ENCODE measurements at places on chromosomes 6 and 20. TPM values are rescaled to one million over a fixed set of nuclear protein-coding genes. Genes with fewer than 3 reads are reported as not detected.

DNA sequence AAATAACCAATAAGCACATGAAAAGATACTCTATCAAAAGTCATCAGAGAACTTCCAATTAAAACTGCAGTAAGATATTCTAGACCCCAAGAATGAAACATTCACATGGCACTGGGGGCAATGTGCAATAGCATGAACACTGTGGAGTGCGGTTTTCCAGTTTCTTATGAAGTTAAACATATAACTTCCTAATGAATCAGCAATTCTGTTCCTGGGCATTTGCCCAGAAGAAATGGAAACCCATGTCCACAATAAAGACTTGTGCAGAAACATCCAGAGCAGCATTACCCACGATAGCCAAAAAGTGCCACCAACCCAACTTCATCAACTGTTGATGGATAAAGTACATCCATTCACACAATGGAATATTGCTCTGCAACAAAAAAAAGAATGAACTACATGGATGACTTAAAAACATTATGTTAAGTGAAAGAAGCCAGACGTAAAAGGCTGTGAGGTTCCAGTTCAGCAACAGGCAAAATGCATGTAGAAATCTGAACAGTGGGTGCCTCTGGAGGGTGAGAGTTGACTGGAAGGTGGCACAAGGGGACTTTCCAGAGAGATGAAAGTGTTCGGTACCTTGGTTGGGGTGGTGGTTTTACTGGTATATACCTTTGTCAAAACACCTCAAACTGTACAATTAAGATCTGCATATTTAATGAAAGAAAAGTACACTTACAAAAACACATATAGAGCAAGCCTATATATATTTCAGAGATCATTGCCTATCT is 207.2 kb upstream of the ECI2 start:
- DNase-seq = no peak

DNA sequence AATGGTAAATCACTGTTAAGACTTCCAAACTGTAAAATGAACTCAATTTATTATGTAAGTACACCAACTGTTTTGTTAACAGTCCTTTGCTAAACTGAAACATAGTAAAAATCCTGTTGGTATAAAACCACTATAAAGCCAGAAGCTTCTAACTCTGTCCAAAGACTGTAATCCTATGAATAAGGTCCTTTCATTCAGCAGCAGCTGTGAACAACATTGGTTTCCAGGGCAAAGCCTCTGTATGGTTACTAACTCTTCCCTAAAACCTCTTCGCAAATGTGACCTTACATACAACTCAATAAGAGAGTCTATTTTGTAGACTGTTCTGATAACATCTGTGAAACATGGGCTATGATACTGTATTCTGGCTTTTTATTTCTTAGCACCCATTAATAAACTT is 40.1 kb downstream of the NUP153 start:
- no peak for DNase-seq

GRCh38 chr6:158485431-158485830 is 74.5 kb upstream of the TMEM181 start:
- no peak for DNase-seq

DNA sequence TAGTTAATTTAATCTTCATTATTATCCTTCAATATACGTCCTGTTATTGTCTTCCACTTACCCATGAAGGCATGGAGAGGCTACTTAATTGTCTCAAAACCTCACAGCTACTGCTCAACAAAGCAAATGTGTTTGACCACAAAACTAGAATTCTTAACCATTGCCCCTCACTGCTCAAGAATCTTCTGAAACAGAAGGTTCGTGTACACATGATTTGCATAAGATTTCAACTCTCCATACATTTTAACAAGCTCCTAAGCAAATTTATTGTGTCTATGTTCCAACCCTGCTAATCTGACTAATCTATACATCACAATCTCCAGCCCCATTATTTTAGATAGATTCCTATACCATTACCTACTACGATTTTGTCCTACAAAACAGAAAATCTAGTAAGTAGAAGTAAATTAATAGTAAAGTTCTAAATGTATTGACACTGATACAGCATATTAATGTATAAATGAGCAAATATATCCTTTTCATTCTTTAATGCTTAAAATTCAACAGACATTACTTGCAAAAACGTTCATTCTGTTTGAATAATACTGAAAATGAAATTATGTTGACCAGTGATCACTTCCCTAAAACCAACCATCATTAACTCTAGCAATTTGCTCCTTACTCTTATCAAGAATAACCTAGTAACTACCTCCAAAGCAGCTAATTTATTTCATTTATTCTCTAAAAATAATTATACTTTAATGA is 89.7 kb upstream of the RNF217 start:
- DNase-seq = no peak

DNA sequence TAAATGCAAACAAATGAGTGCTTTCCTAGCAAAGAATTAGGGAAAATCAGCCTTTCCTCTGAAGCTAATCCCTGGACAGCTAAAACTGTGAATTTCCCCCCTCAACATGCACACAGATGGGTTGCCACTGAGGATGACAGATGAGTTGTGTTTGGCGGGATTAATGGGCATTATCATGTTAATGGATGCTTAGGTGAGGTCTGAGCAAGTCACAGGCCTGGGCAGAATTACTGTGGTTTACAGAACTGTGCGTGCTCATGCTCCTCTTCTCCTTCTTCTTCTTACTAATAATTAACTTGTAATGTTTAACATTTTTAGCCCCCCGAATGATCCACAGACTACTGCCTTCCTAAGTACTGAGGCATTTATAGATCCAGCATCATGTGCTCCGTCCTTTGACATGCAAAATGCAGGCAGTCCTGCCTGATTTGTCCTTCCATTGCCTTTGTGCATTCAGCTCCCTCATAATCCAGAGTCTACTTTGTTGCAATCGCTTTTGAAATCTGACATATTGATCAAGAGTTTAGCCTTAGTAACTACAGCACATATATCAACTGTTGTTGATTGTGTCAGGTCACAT is 753.4 kb upstream of the MMS22L start:
- DNase-seq = no peak

GRCh38 chr6:42300701-42301100 is 83.0 kb upstream of the MRPS10 start:
- DNase-seq = no peak

GRCh38 chr6:139291813-139292619 is at the start of gene TXLNB:
Gene TXLNB, minus strand, starts transcription at chr6:139291998. Its CDS starts 3,099 bp downstream, at chr6:139288899.
- DNase-seq = peak; percentile 85

- DNase-seq = peak; percentile 6
Measured at GRCh38 chr20:6583134-6583738, 184.2 kb upstream of the BMP2 start.

DNA sequence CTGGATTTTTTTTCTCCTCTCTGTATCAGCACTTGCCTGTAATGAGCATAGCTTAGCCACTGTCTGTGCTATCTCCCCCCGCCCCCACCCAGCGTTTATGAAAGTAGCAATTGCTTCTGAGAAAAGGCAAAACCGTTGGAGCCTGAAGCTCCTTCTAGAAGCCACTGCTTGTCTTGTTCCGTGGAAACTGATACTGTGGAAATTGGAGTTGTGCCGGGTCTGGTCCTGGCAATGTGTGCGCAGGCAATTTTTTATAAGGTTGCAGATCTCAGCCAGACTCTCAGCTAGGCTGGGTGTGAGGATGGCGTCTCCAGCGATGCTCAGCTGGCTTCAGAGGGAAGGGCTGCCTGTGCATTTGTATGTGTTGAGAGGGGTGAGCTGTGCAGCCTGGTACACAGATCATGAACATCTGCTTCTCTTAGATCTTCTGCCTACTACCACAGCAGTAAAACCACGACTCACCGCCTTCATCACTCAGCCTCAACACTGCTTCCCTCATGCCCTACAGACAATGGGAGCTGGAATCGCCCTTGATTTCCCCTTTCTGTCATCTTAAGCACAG is 72.4 kb upstream of the GTSF1L start:
- peak; percentile 19 for DNase-seq

- DNase-seq = no peak
Measured at GRCh38 chr6:27230758-27231111, 16.8 kb upstream of the PRSS16 start.

- DNase-seq = no peak
Measured at GRCh38 chr6:44512868-44513741, 125.6 kb downstream of the CDC5L start.

DNA sequence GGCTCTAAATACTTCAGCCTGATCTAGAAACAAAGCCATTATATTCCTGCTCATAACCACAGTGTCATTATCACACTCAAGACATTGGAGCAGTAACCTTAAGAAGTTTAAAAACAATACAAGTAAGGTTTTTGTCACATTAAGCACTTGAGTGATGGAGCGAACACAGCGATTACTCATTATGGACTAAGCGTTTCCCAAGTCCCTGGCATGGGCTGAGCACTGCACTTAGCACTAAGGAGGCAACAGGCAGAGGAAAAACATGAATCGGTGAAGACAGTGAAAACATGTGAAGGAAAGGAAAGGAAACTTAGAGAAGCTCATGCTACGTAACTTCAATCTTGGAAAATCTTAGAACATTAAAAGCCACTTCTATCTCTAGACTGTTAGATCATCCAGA is 108.7 kb downstream of the SLC24A3 start:
- no peak for DNase-seq

GRCh38 chr6:38349795-38350194 is 289.9 kb downstream of the BTBD9 start:
- no peak for DNase-seq

DNA sequence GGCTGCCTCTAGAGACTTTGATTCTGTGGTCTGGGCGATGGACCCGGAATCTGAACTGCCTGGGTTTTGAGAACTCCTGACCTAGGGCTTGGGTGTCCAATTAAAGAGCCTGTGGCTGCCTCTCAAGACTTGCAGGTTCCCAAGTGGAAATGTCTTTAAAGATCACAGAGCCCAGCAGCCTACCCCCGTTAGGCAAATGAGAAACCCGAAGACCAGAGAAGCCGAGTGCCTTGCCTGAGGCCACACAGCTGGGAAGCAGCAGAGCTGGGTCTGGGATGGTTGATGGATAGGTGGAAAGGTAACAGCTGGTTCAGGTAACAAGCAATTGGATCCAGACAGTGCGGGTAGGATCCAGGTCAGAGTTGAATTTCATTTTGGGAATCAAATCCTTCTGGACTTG is 25.8 kb downstream of the KCNB1 start:
- no peak for DNase-seq

GRCh38 chr6:20354366-20354765 is 47.3 kb upstream of the E2F3 start:
- DNase-seq = no peak

Gene CRIP3
- total RNA-seq = 0.61 TPM

Gene FAM135A
- total RNA-seq = 11.1 TPM

Gene CST2
- 0.94 TPM for total RNA-seq

Gene SHLD1
- 11.2 TPM for total RNA-seq

Gene PARD6B
- 3.1 TPM for total RNA-seq

Gene STK4
- total RNA-seq = 45.5 TPM

Gene RHAG
- 2.8 TPM for total RNA-seq

Gene ADGRF4
- total RNA-seq = 0.19 TPM

Gene PLAGL2
- total RNA-seq = 2.8 TPM

Gene HLA-DQB1
- total RNA-seq = 336 TPM

Measured in thymus (tissue), 14 donors.